ENCODE measurements at places on chromosomes 4 and X. TPM values are rescaled to one million over a fixed set of nuclear protein-coding genes. Genes with fewer than 3 reads are reported as not detected.

NAP1L3 gene
- 0.84 TPM for polyA plus RNA-seq

PPEF2 gene
- not detected for polyA plus RNA-seq

DNA sequence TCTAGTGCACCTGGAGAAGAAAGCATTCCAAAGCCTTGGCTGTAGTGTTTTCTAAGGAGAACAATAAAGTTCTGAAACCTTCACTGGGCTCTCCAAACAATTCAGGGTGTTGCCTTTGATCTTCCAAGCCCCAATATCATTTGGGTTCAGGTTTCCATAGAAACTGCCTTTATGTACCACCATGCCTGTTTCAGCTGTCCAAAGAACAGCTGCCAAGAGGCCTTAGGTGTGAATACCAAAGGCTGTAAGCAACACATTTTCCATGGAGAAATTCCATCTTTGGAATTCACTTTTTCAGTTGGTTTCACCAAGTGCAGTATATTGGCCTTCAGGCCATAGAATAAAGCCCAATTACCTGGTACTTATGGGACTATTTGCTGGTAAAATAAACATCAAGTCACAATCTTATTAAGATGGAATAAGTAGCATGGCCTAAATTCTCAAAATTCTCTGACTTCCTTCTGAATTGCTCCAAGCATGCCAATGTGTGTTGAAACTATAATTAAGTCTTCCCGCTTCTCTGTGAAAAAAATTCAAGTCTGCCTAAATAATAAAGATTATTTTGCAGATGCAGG is 61.9 kb downstream of the COX18 start:
- DNase-seq = no peak

DNA sequence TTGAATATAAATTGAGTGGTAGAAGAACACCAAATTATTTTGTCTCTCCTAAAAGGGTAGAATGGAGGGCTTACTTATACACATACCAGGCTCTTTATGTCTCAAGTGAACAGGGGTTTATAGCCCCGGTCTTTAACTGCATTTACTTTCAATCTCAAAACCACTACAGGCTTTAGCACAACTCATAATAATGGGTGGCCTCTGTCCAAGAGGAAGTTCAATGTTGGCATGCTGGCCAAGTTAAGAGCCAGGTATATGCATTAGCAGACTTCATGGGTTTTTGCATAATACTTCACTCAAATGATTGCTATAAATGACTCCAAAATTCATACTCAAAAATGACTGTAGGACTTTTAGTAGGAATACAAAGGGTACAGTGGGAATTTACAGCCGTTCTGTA is 118.5 kb upstream of the OTUD4 start:
- DNase-seq = no peak

DNA sequence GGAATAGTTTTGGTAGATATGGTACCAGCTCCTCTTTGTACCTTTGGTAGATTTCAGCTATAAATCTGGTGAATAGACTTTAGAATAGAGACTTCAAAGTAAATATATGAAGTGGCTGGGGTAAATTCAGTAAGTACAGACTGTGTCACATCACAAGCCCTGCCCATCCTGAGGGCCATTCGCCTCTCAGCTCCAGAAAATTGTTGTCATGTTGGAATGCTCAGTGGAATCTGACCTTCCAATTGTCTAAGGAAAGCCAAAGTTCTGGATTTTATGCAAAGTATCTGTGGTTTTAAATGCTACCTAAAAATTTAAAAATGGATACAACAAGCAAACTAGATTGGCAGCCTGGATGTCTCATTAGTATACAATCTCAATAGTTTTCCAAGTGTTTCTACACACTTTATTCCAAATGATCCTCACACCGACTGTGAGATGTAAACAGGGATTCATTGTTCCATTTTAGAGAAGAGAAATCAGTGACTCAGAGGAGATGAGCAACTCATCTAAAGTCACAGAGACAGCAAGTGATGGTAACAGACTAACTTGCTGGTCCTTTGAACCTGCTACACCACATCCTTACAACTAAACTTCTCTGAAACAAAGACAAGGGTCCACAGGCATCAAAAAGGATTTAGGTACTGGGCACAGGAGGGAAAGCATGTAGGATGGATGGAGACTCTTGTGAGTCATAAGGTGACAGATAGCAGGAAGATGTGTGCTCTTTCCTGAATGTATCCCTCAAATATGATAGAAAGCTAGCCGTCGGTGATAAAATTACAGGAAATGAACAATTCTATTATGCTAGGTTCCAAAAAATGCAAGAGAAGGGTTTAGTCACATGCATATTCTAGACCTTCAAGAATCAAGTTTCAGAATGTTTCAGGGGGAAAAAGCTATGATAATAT is 127.3 kb downstream of the ATP10D start:
- DNase-seq = no peak
